ENCODE measurements at places on chromosomes 11 and 22. TPM values are rescaled to one million over a fixed set of nuclear protein-coding genes. Genes with fewer than 3 reads are reported as not detected.

DNA sequence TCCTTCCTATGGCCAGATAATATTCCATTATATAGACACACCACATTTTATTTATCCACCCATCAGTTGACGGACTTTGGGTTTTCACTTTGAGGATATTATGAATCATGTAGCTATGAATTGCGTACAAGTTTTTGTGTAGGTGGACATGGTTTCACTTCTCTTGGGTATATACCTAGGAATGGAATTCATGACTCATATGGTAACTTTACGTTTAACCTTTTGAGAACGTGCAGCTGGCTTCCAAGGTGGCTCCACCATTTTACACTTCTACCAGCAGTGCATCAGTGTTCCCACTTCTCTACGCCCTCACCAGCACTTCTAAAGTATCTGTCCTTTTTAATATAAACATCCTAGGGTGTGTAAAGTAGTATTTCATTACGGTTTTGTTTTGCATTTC is 112.0 kb downstream of the PLEKHA7 start:
- DNase-seq = no peak

The ZNF214 gene
- 1.9 TPM for total RNA-seq

GRCh38 chr11:27317751-27318150 is 45.3 kb downstream of the CCDC34 start:
- no peak for DNase-seq

The ZFTA gene
- total RNA-seq = 12.5 TPM

The UBQLNL gene
- total RNA-seq = not detected

DNA sequence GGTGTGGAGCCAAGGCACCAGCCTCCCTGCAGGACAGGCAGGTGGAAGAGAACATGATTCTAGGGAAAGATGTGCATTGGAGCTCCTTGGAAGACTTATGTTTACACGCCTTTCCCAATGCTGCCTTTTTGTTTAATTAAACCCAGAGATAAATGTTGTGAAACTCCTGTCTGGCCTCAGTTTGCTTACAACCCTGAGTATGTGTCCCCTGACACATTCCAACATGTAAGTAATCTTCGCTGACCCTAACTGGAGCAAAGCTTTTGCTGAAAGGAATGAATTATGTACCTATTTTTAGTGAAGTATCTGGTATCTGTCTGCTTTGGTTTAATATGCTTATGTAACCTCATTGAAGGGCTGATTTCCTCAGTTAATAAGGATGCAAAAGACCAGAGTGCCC is 56.7 kb downstream of the APIP start:
- no peak for DNase-seq

DNA sequence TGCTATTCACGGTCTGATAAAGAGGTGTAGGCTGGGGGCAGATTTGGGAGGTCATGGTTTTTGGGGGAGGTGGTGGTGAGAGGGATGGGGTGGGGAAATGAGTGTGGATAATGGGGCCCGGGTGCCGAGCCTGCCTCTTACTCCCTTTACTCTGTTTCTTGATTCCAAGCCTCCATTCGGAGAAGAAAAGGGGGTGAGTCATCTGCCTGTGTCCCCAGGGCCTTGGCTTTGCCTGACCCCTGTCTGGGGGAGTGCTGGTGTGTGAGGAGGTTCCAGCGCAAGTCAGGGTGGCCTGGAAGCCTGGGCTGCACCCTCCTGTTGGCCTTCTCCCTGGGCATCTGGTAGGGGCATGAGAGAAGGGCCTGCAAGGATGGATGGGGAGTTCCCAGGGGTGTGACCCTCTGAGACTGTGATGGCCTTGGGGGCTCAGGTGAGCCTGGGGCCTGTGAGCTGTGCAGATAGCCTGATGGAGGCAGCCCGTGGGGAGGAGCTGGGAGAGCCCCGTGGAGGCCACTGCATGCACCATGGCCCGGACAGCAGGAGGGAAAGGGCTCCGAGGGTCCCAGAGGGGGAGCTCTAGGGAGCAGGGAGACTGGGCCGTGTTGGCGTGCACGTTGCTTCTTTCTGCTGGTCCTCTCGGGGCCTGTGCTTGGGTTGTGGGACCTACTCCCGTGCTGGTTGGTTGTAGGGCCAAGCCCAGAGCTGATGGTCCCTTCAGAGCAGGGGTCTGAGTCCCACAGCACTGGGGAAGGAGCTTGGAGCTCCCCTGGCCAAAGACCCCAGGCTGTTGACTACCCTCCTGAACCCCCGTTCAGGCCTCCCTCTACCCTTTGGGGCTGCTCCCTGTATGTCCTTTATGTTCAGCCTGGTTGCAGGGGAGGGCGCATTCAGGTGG is 26.3 kb upstream of the ACR start:
- DNase-seq = peak; percentile 35

DNA sequence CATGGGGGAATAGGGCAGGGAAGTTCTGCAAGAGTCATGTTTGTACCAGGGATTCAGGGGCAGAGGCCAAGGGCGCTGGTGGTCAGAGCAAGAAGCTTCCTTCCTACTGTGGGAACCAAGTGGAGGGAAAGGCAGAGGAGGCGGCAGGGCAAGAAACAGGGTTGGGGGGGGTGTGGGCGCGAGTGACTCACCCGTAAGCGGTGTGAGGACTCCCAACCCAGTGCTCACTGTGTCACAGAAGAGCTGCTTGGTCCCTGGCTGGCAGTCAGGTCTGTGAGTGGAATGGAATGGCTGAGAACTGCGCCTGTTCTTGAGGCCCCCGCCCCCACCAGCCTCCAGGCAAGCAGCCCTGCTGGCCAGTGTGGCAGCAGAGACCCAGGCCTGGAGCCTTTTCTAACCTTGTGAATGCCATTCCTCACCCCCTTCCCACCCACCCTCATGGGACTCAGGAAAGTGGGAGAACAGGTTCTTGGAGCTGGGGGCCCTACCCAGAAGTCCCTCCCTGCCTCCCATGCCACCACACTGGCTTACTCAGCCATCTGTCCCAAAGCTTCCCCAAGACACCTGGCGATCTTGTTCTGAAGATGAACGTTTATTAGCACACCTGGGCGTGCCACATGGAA is 4.7 kb downstream of the LRRC10B start:
- no peak for DNase-seq

GRCh38 chr22:24772493-24773220 is 1.9 kb downstream of the PIWIL3 start:
- no peak for DNase-seq

GRCh38 chr22:37309211-37310074 is 27.1 kb downstream of the CYTH4 start:
- no peak for DNase-seq

DNA sequence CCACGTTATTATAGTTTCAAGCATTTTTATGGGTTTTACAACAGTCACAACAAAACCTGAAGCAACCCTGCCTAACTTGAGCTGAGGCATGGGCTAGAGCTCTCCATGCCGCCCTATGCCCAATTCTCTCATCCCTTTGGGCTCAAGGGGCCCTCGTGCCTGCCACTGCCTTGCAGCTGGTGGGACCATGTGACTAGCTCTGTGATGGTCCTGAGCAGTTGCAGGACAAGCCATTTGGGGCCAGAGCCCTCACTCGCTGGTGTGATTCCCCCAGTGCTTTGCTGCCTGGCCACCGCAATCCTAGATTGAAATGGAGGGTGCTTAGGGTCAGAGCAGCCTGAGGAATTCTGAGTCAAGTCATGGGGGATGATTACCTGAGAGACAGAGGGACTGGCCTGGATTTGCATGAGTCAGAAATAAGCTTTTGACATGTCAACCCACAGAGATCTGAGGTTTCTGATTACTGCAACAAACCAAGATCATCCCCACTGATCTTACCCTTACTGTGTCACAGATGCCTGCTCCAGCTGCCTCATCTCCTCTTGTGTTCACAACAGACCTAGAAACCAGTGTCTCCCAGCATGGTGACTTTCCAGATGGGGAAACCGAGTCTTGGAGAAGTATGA is 323.7 kb downstream of the BRD1 start:
- no peak for DNase-seq

DNA sequence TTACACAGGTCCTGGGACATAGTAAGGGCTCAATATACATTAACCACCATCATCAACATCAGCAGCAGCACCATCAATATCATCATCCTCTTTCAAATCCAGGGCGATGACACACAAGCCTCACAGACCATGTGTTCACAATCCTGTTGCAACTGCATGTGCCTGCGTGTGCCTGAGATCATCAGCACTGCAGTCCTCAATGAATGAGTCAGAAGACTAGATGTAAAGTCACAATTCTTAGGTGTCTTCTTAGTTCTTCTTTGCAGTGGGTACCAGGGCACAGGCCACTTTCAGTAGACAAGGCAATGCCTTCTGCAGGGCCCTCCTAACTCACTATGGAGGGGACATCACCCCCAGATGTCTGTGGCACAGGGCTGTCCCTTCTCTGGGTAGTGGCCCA is 111.1 kb downstream of the MYO18B start:
- DNase-seq = no peak

DNA sequence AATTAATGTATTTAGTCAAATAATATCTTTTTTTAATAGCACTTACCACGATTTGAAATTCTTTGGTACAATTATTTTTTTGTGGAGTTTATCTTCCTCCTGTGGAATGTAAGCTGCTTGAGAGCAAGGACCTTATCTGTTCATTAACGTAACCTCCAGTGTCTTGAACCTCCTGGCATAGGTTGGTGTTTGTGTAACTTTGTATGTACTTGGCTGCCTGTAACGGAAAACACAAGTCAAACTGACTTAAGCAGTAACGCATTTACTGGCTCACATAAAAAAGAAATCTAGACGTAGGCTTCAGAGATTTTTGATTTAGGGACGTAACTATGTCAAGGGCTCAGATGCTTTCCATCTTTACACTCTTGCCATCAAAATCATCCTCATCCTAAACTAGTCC is 56.1 kb downstream of the ARHGEF12 start:
- DNase-seq = no peak

The SCUBE1 gene
- 0.24 TPM for total RNA-seq

- peak; percentile 97 for DNase-seq
Measured at GRCh38 chr11:61971248-61972111, 4.0 kb upstream of the FTH1 start.

GRCh38 chr11:12884751-12885318 is 124.3 kb upstream of the RASSF10 start:
- no peak for DNase-seq

DNA sequence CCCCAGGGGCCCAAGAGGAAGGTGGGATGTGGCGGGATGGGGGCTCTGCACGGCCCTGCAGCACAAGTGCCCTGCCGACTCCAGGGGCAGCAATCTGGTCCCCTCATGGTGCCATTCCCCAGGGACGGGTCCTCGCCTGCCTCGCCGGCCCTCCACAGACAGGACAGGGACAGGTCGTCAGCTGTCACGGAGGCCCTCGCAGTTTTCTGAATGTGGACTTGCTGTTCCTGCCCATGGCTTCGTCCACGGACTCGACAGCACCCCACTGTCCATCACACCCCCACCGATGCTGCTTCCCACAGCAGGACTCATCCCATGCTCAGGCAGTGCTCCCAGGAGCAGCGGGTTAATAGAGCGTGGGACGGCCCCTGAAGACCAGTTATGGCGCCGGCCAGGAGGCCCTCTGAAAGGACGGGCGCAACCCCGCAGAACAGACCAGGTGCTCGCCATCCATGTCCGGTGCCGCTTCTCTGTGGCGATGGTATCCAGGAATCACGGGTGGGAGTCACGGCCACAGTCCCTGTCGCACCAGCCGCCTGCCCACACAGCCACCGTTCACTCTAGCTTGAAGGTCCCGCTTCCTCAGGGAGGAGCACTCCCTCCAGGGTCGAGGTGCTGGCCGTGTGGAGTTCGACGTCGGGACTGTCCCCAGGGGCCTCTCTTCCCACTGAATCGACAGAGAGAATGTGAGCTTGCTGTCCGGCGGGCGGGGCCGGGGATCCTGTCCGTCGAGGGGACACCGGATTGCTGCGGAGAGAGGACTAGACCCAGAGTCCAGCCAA is 18.5 kb upstream of the MUC2 start:
- DNase-seq = peak; percentile 39

The TRIM48 gene
- total RNA-seq = not detected

The TEX12 gene
- total RNA-seq = not detected

- no peak for DNase-seq
Measured at GRCh38 chr11:8022876-8023275, 35.7 kb downstream of the EIF3F start.

GRCh38 chr11:40314327-40314726 is 1145.1 kb downstream of the LRRC4C start:
- no peak for DNase-seq

All from Right ventricle myocardium superior (tissue), 1 donor.